ENCODE measurements at places on chromosomes 4 and X.

GRCh38 chr4:180827232-180828009 lies 1415.8 kb upstream of the TENM3 start:
- no peak for DNase-seq

DNA sequence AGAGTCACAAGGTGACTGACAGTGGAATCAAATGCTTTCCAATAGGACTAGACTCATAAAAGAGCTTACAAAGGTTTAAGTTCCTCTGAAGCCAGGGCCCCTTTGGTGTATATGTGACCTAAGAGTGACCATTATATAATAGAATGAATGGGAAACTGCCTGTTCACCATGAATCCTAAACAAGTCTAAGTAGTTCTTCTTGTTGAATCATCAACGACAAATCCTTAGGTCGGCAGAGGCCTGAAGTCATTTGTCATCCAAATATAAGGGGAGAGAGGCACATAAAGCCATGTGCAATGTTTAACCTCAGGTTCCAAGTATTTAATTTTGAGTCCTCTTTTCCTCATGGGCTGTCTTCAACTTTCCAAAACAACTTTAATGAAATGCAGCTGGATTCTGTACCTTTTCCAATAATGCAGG lies 122.4 kb downstream of the RASL11B start:
- no peak for DNase-seq

DNA sequence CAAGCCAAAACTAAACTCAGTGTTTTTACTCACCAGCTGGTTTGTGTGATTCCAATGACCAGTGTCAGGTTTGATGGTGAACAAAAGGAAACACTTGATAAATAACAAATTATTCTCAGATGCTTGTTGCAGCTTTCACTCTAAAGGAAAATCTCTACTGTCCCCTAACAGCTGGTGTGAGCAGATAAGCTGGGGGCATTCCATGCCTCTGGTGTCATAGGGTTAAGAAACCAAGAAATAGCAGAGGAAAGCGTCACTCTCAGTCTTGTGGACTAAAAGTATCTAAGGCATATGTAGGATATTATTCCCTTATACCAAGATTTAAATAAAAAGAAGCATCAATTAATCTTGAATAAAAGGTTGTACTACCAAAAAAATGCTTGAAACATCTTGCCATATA lies 24.3 kb downstream of the TRPC5 start:
- no peak for DNase-seq

DNA sequence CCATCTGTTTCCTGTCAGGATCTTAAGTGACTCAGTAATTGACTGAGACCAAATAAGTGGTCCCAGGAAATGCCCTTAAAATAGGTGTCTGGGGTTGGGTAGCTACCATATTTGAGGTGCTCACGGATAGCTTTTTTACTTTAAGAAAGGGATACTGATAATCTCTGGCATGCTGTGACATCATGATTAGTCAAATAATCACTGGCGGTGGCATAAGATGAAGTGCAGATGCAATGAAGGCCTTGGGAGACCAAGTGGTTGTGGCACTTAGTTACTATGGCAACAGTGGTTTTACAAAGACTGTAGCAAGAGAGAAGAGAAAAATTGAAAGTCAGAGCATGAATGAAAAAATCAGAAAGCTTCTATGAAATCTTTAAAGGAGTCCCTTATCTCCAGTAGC lies 114.5 kb upstream of the SLIT2 start:
- no peak for DNase-seq

DNA sequence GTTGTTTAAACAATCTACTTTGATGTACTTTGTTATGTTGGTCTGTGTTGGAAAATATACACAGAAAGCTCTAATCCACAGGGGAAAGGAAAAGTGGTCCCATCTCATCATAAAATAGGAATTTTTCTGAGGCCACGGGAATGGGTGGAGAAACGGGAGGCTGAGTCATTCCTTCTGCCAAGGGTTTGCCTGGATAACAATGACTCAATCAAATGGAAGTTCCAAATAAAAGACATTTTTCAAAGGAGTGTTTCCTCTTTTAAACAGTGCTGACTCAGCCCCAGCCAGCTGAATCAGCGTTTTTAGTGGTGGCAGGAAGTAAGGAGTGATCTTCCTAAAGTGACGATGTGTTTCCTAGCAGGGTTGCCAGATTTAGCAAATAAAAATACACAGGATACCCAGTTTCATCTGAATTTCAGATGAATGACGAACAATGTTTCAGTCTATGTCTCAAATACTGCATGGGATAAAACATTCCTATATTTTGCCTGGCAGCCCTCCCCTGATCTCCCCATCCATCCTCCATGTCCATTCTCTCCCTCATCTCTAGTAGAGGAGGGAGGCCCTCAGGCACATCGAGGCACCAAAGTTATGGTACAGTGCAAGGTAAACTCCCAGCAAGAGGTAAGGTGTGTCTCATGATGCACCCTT lies 345.4 kb upstream of the GATB start:
- no peak for DNase-seq

- DNase-seq: no peak
Observed at GRCh38 chr4:23837371-23837770, 52.5 kb downstream of the PPARGC1A start.

GRCh38 chr4:168480931-168481611 lies 779 bp upstream of the DDX60L start:
- no peak for DNase-seq

All from renal cortex interstitium (tissue), 15 donors.